ENCODE measurements at places on chromosomes 3 and 15. TPM values are rescaled to one million over a fixed set of nuclear protein-coding genes. Genes with fewer than 3 reads are reported as not detected.

DNA sequence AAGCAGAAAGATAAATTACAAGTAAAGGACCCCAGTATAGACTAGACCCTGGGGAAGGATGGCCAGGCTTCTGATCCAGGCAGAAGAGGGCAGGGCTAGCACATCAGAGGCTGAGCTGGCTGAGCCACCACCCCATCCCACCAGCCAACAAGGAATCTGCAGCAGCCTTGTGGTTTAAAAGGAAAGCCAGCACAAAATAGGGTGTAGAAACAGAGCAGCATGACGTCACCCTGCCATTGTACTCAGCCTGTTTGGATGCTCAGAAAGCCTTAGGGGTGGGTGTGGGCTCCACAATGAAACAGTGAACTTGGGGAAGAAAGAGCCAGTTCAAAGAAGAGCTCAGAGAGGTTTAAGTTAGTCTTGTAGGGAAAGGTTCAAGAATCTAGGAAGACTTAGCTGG is 28.2 kb downstream of the DUOX1 start:
- peak; percentile 38 for DNase-seq

GRCh38 chr3:155398046-155398445 is 104.6 kb upstream of the STRIT1 start:
- DNase-seq = no peak

GRCh38 chr3:190131329-190131728 is 10.6 kb upstream of the P3H2 start:
- no peak for DNase-seq

Gene NEIL1
- 2.8 TPM for polyA plus RNA-seq

GRCh38 chr3:46509661-46510187 is 11.9 kb downstream of the RTP3 start:
- DNase-seq = no peak

Gene LMAN1L
- not detected for polyA plus RNA-seq

Gene RLBP1
- not detected for polyA plus RNA-seq
